ENCODE measurements at places on chromosomes 1 and 21.
A peak's percentile ranks its signal among the peaks of the same experiment; 100 is the strongest.

DNA sequence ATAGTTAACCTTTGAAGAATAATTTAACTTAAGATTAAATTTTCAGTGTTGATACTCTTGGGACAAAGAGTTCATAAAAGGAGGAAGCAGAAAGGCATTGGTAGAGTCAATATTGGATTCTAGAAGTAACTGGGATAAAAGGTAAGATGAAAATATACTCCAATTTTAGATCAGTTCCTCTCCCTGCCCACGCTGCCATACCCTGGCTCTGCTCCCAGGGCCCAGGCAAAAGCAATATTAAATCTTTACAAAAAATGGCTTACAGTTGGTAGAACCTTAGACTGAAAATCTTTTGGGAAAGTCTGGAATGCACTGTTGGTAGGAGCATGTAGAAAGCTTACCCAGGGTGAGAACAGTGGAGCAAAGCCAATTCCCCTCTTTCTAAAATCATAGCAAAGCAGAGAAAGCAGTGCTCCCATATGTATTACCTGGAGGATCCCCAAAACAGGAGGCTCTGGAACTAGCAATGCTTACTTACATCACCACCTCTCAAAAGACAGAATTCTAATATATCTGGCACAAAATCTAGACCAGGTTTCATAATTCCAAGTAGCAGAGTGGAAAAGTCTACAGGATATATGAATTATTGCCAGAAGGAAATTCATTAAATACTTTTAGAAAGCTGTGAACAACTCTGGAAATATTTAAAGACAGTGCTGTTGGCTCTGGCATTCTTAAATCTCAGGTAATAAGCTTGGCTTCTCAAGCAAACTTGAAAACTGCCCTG lies 24.5 kb downstream of the KIAA0319L start:
- no peak for DNase-seq

- no peak for DNase-seq
Observed at GRCh38 chr1:59290193-59290949, 6.5 kb upstream of the FGGY start.

GRCh38 chr1:207857447-207857846 lies 53.5 kb downstream of the CD34 start:
- DNase-seq, result no peak

DNA sequence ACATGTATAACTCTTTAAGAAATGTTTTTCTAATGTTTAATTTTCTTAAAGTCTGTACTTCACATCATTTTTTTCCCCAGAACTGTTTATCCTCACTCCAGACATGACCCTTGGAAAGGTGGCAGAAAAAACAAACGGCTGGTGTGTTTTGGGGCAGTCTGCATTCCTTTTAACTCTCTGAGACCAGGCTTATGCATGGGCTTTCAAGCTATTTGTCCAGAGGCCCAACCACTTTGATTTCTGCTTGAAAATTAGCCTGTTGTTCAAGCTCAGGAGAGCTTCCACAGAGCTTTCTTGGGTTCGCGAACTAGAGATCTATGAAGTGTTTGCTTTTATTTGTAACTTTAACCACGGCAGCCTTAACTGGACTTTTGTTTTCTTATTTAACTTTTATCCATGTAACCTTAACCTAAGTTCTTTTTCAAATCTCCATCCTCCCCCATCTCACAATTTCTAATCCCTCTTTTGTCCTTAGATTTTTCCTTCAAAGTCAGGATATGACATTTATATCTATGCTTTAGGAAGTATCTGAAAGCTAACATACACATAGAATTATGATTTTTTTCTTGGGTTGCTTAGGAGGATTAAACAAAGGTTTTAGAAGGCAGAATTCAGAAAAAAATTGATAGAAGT lies 111.8 kb downstream of the FGGY start:
- DNase-seq, result no peak

DNA sequence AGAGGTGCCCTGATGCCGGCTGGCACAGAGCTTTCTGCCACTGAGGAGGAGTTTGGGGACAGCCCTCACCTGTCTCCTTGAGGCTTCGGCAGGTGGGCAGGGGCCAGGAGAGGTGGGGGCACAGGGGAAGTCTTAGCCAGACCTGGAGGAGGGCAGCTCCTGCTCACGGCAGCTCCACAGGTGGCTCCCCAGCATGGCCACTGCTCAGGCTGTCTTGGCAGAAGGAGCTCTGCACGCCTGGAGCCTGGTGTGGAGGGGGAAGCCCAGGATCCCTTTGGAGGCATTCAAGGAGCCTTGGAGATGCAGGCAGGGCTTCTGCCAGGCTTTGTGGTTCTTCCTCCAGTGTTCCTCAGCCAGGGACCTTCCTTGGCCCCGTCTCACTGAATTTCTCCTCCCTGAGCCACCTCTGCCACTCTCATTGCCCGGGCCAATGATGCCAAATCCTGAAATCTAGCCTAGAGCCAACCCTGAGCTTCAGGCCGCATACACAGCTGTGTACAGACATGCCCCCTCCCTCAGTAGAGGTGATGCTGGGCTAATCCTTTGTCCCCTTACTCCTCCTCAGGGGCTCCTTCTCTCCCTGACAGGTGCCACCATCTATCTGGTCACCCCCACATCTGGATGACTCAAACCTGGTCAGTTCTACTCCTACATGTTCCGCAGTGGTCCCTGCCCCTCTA lies 251.8 kb upstream of the VAMP3 start:
- DNase-seq, result no peak

DNA sequence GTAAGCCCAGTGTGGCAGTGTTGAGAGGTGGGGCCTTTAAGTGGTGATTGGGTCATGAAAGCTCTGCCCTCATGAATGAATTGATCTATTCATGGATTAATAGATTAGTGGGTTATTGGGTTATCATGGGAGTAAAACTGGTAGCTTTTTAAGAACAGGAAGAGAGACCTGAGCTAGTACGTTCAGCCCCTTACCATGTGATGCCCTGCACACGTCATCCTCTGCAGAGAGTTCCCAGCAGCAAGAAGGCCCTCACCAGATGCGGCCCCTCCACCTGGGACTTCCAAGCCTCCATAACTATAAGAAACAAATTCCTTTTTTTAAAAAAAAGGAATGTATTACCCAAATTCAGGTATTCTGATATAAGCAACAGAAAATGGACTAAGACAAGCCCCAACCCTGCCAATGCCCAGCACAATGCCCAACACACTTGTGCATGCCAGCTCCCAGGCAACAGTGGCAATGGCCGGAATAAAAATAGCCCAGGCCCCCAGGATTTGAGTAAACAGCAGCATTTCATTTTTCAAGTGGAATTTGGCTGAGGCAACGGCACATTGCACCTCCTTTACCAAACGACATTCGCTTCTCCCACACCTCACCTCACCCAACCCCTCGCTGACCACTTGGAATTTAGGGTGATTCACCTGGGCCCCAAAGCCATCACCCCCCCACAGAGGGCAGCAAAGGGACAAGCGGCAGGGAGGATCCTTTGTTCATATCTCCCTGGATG lies 215.9 kb downstream of the TOMM20 start:
- DNase-seq, result no peak

DNA sequence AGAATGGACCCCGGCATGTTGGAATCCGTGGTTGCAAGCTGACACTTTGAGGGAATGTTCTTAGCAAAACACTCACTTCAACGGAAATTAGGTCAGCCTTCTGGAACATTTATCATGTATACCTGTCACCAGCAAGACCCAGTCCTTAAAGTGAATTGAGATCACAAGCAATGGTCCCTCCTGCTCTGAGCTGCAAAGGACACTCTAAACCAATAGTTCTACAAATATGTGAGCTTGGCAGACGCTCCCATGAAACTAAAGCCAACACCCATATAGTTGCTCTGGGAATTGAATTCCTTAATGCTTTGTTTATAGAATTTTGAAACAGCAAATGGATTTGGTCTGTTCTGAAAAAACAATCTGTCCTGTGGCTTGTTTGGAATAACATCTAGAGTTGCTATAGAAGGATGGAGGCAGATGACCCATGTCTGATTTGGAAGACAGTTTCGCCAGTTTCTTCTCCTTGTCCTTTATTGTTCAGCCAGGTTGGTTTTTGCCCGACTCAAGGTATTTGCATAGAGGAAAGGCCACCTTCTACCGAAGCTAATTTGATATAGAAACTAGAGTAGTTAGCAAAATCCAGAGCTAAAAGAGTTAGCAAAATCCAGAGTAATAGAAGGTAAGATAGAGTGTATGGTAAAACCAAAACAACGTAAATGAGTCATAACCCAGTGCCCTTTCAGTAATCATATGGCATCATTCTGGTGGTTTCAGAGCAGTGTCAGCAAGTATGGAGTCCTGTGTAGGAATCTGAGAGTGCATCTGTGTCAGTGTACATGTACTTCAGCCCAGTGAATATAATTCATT lies 236.2 kb downstream of the NFIA start:
- no peak for DNase-seq

- DNase-seq, result no peak
Observed at GRCh38 chr1:205700865-205701401, 20.6 kb upstream of the SLC45A3 start.

- no peak for DNase-seq
Observed at GRCh38 chr1:160018900-160019299, 12.9 kb downstream of the PIGM start.

- DNase-seq, result no peak
Observed at GRCh38 chr21:45992301-45993209, 11.0 kb downstream of the COL6A1 start.

GRCh38 chr1:160830321-160831153 lies 32.1 kb downstream of the CD244 start:
- no peak for DNase-seq

DNA sequence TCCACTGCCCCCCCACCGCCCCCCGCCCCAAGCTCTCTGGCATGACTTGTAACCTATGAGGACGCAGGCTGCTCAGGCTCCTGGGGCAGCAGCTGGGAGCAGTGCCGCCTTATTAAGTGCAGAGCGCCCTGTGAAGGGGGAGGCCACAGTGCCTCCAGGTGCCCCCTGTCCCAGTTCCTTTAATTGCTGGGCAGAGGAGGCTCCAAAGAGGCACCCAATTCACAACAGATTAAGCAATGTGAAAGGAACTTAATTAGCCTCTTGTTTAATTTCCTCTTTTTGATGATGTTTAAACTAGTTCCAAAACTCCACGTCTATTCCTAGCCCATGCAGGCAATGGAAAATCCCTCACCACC lies 3.0 kb downstream of the RXFP4 start:
- no peak for DNase-seq

DNA sequence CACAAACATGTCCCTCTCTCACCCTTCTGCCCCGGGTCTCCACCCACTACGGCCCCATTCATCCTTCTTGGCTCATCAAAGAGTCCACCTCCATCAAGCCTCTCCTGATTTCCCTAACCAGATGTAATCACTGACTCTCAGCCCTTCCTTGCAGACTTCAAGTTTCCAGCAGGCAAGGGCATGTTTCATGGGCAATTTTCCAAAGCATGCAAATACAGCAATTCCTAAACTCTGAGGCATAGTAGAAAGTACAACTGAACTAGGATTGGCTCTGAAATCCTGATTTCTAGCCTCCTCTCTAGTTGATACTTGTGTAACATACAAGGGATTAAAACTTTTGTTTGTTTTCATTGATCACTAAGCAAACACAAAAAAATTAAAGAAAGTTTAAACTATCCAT lies 109.1 kb upstream of the GADD45A start:
- no peak for DNase-seq

DNA sequence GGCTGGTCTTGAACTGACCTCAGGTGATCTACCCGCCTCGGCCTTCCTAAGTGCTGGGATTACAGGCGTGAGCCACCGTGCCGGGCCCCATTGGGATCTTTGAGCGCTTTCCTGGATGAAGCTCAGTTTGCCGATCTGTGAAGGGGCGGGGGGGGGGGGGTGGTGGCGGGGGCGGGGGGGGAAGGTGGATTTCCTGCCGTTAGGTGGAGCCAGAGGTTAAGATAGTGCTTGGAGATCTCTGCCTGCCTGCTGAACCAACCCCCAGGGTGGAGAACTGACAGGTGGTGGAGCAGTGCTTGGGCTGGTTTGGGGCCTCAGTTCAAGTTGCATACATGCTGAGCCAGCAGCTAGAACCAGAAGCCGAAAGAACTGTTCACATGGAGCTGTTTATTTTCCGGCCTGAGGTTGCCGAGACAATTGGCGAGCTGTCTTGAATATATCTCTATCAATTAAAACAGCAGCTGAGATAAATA lies 1.7 kb downstream of the TMCC2 start:
- peak; percentile 49 for DNase-seq

GRCh38 chr1:171902527-171902926 lies 61.2 kb downstream of the DNM3 start:
- DNase-seq, result no peak

GRCh38 chr1:185281245-185281644 lies 35.8 kb downstream of the IVNS1ABP start:
- no peak for DNase-seq

DNA sequence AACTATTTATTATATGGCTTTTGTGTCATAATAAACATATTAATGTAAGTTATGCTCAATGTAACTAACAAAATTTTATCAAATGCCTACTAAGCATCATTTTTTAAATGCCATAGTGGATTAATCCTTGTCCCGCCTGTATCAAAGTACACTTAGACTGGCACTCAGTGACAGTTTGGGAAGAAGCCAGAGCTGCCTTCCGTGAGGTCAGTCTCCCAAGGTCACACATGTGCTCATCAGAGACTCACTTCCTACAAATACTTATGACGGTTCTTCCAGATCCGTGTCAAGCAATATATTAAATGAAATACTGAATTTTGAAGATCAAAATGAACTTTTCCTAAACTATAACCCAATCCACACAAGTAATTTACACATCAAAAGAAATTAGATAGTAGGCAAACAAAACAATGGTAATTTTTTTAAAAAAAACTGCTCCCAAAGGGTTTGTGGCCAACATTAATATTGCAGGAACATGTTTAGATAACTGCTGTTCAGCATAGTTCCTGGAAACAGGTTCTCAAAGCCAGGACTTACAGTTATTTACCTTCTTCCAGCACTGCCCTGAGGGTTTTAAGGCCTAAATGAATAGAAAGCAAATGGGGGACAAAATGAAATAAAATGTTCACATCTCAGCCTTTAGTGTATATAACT lies 27.2 kb downstream of the WLS start:
- DNase-seq, result no peak

GRCh38 chr1:41791667-41792484 lies 126.8 kb downstream of the HIVEP3 start:
- no peak for DNase-seq

DNA sequence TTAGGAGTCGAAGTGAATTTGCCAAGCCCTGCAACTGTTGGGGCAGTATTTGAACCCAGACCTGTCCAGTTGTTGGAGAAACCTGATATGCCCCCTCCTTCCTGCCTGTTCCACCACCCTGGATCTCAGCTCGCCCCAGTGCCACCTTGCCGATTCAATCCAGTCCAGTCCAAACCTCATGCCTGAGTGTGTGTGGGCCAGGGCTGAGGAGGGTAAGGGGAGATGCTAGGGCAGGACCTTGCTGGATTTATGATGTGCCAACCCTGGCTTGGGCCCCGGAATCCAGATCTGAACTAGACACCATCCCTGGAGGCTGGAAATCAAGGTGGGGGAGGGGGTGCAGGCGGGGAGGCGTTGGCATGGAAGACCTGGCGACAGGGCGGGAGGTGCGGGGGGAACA lies 98.9 kb upstream of the WNT4 start:
- no peak for DNase-seq

- DNase-seq, result no peak
Observed at GRCh38 chr1:113579256-113580018, 179.8 kb downstream of the PHTF1 start.

DNA sequence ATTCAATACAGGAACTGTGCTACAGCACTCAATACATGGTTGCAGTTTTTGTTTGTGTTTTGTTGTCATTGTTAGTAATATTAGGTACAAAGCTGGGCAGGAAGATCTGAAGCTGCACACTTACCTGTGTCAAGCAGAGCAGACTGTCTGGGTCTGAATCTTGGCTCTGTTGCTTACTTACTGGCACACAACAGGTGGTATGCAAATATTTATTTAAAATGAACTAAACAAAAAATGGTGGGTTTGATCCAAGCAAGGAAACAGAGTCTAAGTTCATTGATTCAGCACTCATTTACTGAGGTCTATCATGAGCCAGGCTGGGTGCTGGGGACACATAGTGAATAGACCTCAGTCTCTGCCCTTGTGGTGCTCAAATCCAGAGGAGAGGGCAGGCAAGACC lies 230.4 kb downstream of the OMA1 start:
- no peak for DNase-seq

Measured in NCI-H748 treated with DMSO at 0.1 percent for 48 hours (cell line).